Myometrial cell (primary cell): ENCODE measurements at places on chromosomes 6 and 20. TPM values are rescaled to one million over a fixed set of nuclear protein-coding genes. Genes with fewer than 3 reads are reported as not detected.

The KIFC1 gene
- total RNA-seq, result 29.8 and 33.4 TPM in 2 replicates

The PCED1A gene
- 24.8 and 43.5 TPM in 2 replicates for total RNA-seq

The ENPP1 gene
- 5.5 and 6.7 TPM in 2 replicates for total RNA-seq

The PTPRK gene
- total RNA-seq, result 18.5 and 18.8 TPM in 2 replicates

The POLR3F gene
- 7.8 and 9.4 TPM in 2 replicates for total RNA-seq

The TAAR1 gene
- total RNA-seq, result not detected in 2 replicates

The ATRN gene
- total RNA-seq, result 17.6 and 22.5 TPM in 2 replicates

The SPATA25 gene
- total RNA-seq, result not detected in 2 replicates

The CST2 gene
- not detected in 2 replicates for total RNA-seq

The ADGRF5 gene
- total RNA-seq, result not detected in 2 replicates
